ENCODE measurements at places on chromosomes 11 and 22. TPM values are rescaled to one million over a fixed set of nuclear protein-coding genes. Genes with fewer than 3 reads are reported as not detected.

GRCh38 chr11:47123094-47123493, 53.6 kb downstream of the ARFGAP2 start:
- no peak for DNase-seq

GRCh38 chr11:94801866-94802460, 33.8 kb downstream of the AMOTL1 start:
- no peak for DNase-seq

DNA sequence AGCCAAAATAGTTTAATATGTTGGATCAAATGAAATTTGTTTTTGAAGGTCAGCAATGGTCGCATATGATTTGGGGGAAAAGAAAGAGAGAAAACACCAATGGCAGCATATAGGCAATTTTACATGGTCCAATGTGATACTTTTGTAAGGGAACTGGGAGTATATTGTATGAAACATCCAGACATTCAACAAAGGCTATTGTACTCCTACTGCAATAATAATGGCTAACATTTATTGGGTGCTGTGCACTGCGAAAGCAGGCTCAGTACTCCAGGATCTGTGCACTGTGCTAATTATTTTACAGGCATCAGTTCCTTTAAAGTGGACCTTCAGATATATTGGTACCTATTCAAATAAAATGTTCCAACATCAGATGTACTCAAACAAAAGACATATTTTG, 5.9 kb upstream of the OR10V1 start:
- no peak for DNase-seq

Gene LMNTD2
- 1.2 TPM for total RNA-seq

Gene GATD1
- 47.7 TPM for total RNA-seq

Gene OR4A16
- not detected for total RNA-seq

Measured in activated naive CD8-positive, alpha-beta T cell treated with anti-CD3 and anti-CD28 coated beads for 36 hours (primary cell).